ENCODE measurements at places on chromosomes 5 and 9.

- DNase-seq = no peak
Observed at GRCh38 chr5:109388407-109388806, 21.4 kb downstream of the PJA2 start.

- DNase-seq = peak; percentile 72
Observed at GRCh38 chr5:39716532-39717028, 291.8 kb upstream of the DAB2 start.

- DNase-seq = peak; percentile 54
Observed at GRCh38 chr9:91948597-91949391, 1.2 kb downstream of the ROR2 start.

GRCh38 chr5:119036101-119036762 lies 34.7 kb upstream of the DMXL1 start:
- no peak for DNase-seq

GRCh38 chr9:96612966-96613589 lies 6.6 kb downstream of the CDC14B start:
- DNase-seq = no peak

- DNase-seq = no peak
Observed at GRCh38 chr9:21830589-21830988, 28.2 kb downstream of the MTAP start.

GRCh38 chr9:14198841-14199455 lies 115.0 kb downstream of the NFIB start:
- no peak for DNase-seq

- no peak for DNase-seq
Observed at GRCh38 chr5:122311497-122311960, 508 bp upstream of the SNCAIP start.

GRCh38 chr9:123614306-123615263 lies 258.6 kb downstream of the CRB2 start:
- DNase-seq = no peak

DNA sequence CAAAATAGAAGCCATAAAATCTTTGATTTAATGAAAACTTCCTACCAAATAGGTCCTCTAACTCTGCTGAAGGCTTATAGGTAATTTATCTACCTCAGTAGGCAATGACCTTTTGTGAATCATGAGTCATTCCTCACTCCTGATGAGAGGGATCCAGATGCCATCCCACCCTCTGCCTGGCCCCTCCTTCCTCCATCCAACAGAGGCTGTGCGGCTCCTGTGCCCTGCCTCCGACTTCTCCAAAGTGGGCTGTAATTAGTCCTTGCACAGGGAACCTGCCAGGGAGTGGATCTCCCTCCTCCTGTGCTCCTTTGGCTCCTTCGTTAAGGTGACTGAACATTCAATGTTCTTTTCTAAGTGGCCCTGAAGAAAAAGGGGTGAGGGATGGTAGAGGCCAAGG lies 213.9 kb upstream of the TBCA start:
- no peak for DNase-seq

- DNase-seq = no peak
Observed at GRCh38 chr5:73989956-73990355, 364.0 kb downstream of the ARHGEF28 start.

DNA sequence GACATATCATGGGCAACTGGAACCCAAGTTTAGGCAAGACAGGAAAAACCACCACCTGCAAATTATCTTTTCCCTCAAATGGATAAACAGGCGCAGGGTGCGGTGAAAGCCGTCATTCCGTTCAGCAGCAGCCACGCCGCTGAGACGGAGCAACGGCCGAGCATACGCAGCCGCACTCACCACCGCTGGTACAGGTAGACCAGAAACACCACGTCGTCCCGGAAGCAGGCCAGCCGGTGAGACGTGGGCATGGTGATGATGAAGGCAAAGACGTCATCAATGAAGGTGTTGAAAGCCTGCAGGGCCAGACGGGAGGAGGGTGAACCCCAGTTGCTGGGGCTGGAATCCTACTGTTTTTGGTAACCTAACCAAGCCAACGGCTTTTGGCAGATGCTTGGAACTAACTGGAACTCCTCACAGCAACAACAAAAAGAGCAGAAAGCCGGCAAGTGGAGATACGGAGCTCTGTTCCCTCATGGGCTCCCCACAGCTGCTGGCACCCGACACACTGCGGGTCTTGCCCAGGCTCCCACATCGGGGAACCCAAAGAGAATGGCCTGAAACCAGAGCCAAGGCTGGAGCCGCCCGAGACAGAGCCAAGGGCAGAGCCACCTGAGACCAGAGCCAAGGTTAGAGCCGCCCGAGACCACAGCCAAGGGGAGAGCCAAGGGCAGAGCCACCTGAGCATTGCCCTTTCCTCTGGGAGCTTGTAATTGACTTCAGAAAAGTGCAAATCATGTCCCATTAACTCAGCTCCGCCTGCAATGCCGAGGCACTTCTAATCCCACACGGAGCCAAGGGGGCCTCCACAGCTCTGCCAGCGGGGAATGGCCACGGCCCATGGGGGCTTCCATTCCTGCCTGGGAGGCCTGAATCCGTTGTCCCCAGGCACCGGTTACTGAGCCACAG lies 24.2 kb downstream of the CLPTM1L start:
- DNase-seq = no peak

- no peak for DNase-seq
Observed at GRCh38 chr5:44770780-44771717, 37.7 kb upstream of the MRPS30 start.

DNA sequence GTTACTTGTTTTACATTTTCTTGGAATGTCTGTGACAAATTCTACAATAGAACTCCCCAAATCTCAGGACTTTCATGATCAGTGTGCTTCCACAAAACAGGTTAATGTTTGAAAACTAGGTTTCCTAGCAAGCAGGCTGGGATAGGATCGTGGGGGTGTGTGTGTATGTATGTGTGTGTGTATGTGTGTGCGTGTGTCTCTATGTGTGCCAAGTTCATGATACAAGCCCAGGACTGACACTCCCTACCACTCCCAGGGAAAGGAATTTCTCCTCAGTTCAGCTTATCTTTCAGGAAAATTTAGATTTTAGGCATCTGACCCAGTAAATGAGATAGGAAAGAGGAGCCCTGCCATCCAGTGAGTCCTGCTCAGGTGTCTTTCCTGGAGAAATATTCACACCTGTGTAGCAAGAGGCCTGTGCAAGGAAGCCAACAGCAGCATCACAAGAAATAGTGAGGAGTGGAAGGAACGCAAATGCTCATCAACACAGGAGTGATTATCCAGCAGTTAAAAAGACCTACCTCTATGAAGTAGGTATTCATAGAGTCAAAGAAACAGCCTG lies 13.8 kb upstream of the ABLIM3 start:
- DNase-seq = no peak

DNA sequence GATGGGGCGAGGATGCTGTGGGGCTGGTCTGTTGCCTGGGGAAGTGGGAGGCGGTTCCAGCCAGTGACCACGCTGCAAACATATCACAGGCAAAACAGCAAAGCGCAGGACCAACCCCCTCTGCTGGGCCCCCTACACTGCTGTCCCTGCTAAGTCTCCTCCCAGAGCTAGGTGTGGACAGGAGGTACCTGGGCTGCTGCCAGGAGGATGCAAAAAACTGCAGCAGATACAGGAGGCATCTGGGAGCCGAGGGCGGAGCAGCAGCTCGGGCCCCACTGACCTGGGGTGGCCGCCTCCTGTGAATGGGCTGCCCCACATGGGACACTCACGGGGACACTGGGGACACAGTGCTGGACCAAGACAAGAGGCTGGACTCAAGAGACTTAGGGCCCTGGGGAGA lies 48.0 kb upstream of the PHYKPL start:
- no peak for DNase-seq

DNA sequence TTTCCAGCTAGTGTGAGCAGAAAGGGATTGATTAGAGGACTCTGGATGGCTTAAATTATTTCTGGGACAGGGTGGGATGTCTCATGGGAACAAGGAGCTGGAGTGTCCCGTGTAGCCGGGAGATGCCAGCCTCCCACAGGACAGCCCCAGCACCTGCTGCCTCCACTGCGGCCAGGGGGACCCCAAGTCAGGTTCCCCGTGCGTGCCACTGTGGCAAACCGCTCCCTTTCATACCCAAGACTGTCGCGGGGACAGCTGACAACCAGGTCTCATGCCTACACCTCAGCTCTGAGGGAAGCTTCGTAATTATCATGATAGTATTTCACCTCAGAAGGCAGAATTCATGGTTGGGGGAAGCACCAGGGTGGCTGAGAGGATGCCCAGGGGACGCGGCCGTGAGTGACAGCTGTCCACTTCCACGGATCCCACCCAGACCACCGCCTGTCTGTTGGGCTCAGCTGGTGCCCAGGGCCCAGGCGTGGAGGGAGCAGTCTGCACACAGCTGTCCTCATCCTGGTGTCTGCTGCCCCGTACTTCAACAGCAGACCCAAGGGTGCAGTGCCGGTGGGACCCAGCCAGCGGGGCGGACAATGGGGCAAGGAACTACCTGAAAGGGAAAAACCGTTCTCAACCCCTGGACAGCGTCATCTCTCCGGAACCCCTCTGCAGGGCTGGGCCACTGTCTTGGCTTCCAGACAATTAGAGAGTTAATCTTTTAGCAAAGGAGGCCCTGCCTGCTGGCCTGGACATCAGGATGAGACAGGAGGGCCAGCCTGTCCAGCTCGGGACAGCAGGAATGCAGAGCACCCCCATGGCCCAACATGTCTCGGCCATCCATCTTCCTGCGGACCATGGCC lies 166.9 kb downstream of the OLFM1 start:
- no peak for DNase-seq

DNA sequence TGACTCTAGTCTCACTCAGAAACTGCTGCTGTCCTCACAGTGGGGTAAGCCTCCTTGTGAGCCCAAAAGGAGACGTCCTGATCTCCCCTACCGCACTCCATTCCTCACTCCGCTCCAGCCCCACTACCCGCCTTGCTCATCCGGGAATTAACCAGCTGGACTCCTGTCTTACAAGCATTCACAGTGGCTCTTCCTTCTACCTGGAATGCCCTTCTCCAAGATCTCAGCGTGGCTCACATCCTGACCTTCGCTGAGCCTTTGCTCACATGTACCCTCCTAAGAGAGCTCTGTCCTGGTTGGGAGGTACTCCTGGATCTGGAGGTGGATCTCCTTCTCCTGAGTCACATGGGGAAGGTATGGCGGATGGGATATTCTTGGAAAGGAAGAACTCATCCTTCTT lies 10.7 kb upstream of the KLF9 start:
- DNase-seq = no peak

DNA sequence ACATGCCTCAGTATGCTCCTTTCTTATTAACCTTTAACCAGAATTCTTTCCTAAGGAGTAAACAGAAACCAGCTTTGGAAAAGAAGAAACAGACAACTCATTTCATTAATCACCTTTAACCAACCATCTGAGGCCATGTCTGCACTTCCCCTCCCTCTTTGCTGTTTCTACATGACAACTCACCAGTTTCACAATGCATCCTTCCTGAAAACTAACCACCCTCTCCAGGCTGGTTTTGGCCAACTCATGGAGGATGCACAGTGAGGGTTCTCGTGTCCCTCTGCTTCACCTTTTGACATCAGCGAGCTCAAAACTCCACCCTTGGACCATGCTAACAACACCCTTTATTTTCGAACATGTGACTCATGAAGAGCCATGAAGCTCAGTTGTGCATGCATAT lies 244.1 kb downstream of the ELAVL2 start:
- peak; percentile 25 for DNase-seq

GRCh38 chr5:107216587-107216986 lies 454.1 kb downstream of the EFNA5 start:
- DNase-seq = no peak

- no peak for DNase-seq
Observed at GRCh38 chr9:2725898-2726649, 8.8 kb downstream of the KCNV2 start.

DNA sequence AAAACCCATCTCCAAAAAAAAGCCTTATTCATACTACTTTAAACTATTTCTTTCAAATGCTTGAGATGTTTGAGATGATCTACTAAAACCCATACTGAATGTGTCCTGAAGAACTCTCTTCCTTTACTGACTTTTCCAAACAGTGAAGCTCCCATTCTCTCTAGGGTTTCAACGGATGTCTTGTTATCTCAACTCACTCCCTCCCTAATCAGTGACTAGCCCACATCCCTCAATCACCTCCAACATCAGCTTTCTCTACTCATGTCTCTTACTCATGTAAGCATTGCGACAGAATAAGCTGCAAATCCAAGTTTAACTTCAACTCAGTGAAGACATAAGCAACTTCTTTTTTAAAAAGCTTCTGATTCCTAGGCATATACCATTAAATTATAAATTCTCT lies 42.1 kb downstream of the WDR41 start:
- no peak for DNase-seq

- DNase-seq = no peak
Observed at GRCh38 chr9:37221489-37222106, 101.2 kb downstream of the ZCCHC7 start.

DNA sequence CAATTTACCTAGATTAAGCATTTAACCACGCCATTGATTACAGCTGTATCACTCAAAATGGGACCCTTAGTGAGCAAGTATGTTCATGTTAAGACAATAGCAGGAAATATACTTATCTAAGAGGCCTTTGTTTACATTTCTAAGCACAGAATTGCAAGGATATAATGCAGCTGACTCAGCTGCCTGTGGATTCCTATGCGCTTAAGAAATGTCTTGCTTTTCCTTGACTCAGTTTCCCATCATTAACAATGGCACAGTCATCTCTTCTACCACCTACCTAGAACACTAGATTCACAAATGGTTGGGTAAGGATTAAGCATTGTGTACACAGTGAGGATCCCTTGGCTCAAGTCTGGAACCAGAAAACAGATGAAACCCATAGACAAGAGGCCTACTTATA lies 163.8 kb downstream of the TSSK1B start:
- DNase-seq = no peak

GRCh38 chr5:97918620-97919019 lies 735.6 kb upstream of the RIOK2 start:
- no peak for DNase-seq

DNA sequence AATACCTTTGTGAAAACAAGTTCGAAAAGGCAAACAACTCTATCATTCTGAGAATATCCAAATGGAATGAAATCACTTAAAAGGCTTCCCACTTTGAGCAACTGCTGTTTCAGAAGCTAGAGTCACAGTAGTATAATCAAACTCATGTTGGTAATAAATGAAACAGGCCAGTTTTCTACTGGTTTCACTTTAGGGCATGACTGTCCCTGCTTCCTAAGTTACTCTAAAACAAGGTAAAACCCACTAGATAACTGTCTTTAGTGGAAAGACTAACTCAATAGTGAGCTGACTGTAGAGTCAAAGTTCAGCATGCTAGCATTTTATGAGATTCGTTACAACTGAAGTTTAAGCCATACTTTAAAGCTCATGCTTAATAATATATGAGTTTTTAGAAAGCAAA lies 6.0 kb downstream of the CDC26 start:
- no peak for DNase-seq

- no peak for DNase-seq
Observed at GRCh38 chr5:181170996-181171395, 23.6 kb downstream of the OR2V2 start.

- no peak for DNase-seq
Observed at GRCh38 chr5:138360941-138361452, 8.5 kb downstream of the KDM3B start.

- no peak for DNase-seq
Observed at GRCh38 chr9:93156475-93157008, 22.5 kb upstream of the NINJ1 start.

DNA sequence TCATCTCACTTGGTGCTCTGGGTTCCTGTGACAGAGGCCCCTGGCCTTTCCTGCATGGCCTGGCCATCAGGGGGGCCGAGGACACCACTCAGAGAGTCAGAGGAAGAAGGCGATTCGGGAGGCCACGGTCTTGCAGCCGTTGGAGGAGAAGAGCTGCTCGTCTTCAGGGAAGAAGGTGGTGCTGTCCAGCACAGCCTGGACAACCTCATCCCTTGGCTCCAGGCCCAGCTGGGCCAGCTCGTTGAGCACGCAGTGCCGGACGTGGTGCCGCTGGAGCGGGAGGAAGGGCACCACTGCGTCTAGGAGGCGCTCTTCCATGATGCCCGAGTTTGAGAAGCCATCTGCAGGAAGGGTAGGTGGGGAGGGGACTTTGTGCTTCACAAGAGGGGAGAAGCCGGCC lies 3.2 kb downstream of the TOR2A start:
- DNase-seq = no peak

Data from HL-60 (cell line).